ENCODE measurements at places on chromosomes 3 and 15. TPM values are rescaled to one million over a fixed set of nuclear protein-coding genes. Genes with fewer than 3 reads are reported as not detected.

ARPP21 gene
- total RNA-seq = 0.83 TPM

SLC6A1 gene
- total RNA-seq = 0.16 TPM

VIPR1 gene
- 2.6 TPM for total RNA-seq

RARB gene
- total RNA-seq = 8.3 TPM

RBMS3 gene
- total RNA-seq = 58.1 TPM

FEZF2 gene
- total RNA-seq = not detected

HIGD2B gene
- total RNA-seq = not detected

CACNA1D gene
- total RNA-seq = 4.8 TPM

C2CD4B gene
- total RNA-seq = not detected

CYP1A2 gene
- not detected for total RNA-seq

CP gene
- total RNA-seq = 5.5 TPM

HGD gene
- total RNA-seq = not detected

TF gene
- total RNA-seq = 5.8 TPM

TRANK1 gene
- 21.7 TPM for total RNA-seq

NLGN1 gene
- total RNA-seq = 33.5 TPM

DNA sequence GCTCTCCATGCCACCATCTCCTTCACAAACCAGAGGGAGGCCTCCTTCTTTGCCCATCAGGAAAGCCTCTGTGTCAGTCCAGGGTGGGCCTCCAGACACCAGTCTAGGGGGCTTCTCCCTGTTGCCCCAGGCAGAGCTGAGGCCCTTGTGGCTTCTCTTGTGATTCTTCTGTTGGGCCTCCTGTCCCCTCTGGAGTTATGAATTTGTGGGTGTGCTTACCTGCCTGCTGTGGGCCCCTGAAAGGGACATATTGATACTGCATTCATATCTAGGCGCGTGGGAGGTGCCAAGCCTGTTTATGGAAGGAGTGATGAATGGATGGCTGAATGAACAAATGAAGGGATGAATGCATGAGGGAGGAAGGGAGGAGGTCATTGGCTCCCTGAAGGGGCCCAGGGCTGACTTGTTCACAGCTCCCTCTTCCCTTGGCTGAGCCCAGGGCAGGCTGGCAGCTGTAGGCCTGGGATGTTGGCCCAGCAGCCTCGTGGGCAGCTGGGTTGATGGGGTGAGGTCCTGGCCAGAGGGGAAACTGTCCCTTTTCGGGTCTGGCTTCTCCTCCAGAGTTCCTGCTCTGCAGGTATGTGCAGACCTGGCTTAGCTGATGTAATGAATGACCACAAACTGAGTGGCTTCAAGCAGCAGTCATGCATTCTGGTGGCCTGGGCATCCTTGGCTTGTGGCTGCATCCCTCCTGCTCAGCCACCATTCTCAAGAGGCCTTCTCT lies 195.4 kb downstream of the GOLGA6L6 start:
- H3K27ac ChIP-seq = no peak overlapping the region
- DNase-seq = peak; percentile 65
- no peaks in the 10 kb centered on the region for H3K4me1 ChIP-seq
- H3K4me3 ChIP-seq = no peak overlapping the region

GRCh38 chr3:34178415-34178814 lies 380.0 kb downstream of the PDCD6IP start:
- H3K27me3 ChIP-seq = no peaks in the 10 kb centered on the region
- no peaks in the 10 kb centered on the region for H3K4me1 ChIP-seq

DNA sequence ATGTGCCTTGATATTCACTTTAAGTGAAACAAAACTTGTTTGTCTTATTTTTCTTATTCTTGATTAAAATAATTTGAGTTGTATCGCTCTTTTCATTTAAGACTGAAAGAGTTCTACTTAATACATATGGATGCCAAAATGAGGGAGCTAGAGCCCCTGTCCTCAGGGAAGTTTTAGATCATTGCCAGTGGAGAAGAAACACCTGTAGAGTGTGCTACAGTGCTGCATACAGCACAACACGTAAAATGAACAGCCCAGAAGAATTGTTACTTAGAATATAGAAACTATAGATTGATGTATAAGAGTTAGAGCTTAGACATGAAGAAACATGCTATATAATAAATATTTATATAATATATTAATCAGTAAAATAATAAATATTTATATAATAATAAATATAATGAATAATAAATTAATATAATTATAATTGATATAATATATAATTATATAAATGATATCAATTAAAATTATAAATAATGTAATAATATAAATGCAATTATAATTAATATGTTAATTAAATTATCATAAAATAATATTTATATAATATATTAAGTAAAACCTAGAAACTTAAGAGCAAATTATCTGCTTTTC lies 1234.7 kb downstream of the ROBO2 start:
- H3K4me3 ChIP-seq = no peak overlapping the region
- no peaks in the 10 kb centered on the region for H3K27me3 ChIP-seq
- no peak overlapping the region for H3K27ac ChIP-seq
- H3K36me3 ChIP-seq = no peaks in the 10 kb centered on the region
- H3K4me1 ChIP-seq = no peaks in the 10 kb centered on the region

DNA sequence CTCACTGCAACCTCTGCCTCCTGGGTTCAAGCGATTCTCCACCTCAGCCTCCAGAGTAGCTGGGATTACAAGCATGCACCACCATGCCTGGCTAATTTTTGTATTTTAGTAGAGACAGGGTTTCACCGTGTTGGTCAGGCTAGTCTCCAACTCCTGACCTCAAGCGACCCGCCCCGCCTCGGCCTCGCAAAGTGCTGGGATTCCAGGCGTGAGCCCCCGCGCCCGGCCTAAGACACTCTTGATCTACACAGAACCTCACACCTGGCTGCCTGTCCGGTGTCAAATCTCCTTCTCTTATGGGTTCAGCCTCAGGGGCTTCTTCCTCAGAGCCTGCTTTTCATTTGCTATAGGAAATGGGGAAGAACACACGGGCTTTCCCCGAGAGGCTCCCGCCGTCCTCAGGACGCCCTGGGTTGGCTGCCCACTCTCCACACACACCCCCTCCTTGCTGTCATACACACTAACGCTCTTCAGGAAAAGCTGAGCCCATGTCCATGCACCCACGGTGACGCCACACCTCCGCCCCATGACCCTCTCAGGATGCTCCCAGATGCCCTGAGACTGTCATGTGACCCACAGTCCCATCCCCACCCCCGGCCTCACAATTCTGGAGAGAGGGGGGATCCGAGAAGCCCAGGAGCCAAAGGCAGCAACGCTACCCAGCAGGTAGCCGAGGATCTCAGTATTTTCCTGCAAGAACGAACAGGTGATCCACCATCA lies 10.4 kb downstream of the TMEM44 start:
- no peaks in the 10 kb centered on the region for H3K36me3 ChIP-seq
- H3K4me1 ChIP-seq = peaks cover 6% of the 10 kb centered on the region
- no peaks in the 10 kb centered on the region for H3K27me3 ChIP-seq
- DNase-seq = no peak

DNA sequence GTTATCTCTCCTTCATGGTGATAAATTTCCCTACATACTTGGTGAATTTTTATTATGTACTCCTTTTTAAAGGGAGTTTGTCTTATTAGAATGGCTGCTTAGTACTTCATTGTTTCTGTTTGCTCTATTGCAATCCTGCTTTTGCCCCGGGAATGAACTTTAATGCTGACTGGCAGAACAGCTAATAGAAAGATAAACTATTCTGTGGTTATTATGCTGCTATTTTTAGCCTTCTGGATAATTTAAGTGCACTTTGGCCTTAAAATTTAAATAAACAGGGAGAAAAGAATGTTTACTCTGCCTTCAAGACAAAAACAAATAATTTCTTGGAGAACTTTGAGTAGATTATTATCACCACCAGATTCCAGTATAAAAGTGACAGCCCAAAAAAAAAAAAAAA lies 413.8 kb upstream of the CCDC54 start:
- H3K27me3 ChIP-seq = no peaks in the 10 kb centered on the region
- no peaks in the 10 kb centered on the region for H3K36me3 ChIP-seq
- H3K4me1 ChIP-seq = peaks cover 10% of the 10 kb centered on the region
- H3K27ac ChIP-seq = no peak overlapping the region

DNA sequence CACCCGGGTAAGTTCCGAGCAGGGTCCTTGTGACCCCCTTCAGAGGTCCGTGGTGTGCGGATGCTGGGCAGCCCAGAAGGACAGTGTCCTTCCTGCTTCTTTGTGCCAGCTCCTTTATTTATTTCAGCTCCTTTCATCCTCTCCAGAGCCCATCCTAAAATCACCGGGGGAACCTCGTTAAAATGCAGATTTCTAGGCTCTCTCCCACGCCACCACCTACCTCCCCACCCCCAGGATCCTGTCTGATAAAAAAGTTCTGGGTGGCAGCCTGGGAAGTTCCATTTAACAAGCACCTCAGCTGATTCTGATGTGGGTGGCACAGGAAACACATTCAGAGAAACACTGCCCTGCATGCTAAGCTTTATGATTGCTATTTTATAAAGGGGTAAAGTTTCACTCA lies 12.5 kb upstream of the IGF1R start:
- no peaks in the 10 kb centered on the region for H3K4me1 ChIP-seq
- no peaks in the 10 kb centered on the region for H3K27me3 ChIP-seq
- no peak overlapping the region for H3K27ac ChIP-seq
- no peak for DNase-seq
- H3K4me3 ChIP-seq = no peak overlapping the region
- H3K36me3 ChIP-seq = no peaks in the 10 kb centered on the region

GRCh38 chr3:94114666-94115065 lies 51.8 kb downstream of the NSUN3 start:
- H3K36me3 ChIP-seq = no peaks in the 10 kb centered on the region
- H3K4me3 ChIP-seq = no peak overlapping the region
- DNase-seq = no peak
- no peaks in the 10 kb centered on the region for H3K27me3 ChIP-seq

DNA sequence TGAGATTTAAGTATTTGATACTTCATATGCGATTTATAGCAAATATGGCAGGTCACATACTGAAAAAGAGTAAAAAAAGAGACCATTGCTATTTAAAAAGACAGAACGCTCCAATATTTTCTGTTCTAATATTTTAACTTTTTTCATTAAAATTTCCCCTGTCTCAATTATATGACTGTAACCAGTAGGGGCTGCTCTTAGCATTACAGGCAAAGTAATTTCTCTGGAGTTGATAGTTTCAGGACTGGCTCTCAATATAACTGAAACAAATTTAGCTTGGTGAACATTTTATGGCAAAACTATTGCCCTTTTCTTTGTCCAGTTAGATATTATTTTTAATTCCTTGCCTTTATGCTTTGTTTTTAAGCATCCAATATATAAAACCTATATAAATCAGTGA lies 286.3 kb upstream of the ROBO2 start:
- no peak overlapping the region for H3K27ac ChIP-seq
- no peaks in the 10 kb centered on the region for H3K27me3 ChIP-seq
- no peak overlapping the region for H3K4me3 ChIP-seq
- no peaks in the 10 kb centered on the region for H3K4me1 ChIP-seq

- no peak overlapping the region for H3K27ac ChIP-seq
- H3K4me1 ChIP-seq = no peaks in the 10 kb centered on the region
- no peak overlapping the region for H3K4me3 ChIP-seq
- no peak for DNase-seq
Measured at GRCh38 chr15:65576664-65577063, 34.3 kb downstream of the INTS14 start.

DNA sequence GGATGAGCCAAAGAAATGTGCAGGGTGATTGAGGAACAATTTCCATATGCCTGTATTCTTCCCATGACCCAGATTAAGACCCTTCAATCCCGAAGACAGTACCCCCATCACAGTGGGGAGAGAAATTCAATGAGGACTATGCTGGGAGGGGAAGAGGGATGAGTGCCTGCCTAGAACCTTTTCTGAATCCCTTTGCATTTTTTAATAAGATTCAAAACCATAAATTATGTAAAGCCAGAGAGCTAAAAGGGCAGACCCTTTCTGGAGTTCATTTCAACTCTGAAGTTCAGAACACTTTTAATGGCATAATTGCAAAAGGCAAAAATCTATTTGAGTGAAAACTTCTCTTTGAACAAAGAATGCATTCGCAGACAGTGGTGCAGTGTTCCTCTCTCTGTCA lies 529.5 kb downstream of the NTRK3 start:
- DNase-seq = no peak
- no peak overlapping the region for H3K27ac ChIP-seq
- no peak overlapping the region for H3K4me3 ChIP-seq
- no peaks in the 10 kb centered on the region for H3K4me1 ChIP-seq
- H3K36me3 ChIP-seq = no peaks in the 10 kb centered on the region

- no peak for DNase-seq
- no peaks in the 10 kb centered on the region for H3K4me1 ChIP-seq
- no peaks in the 10 kb centered on the region for H3K36me3 ChIP-seq
- no peak overlapping the region for H3K4me3 ChIP-seq
- no peak overlapping the region for H3K27ac ChIP-seq
- no peaks in the 10 kb centered on the region for H3K27me3 ChIP-seq
Measured at GRCh38 chr3:55194376-55194775, 266.5 kb upstream of the LRTM1 start.

- H3K36me3 ChIP-seq = peaks cover 13% of the 10 kb centered on the region
- peaks cover 14% of the 10 kb centered on the region for H3K4me1 ChIP-seq
- H3K4me3 ChIP-seq = no peak overlapping the region
- DNase-seq = no peak
Measured at GRCh38 chr3:123608263-123608937, 23.5 kb upstream of the HACD2 start.

DNA sequence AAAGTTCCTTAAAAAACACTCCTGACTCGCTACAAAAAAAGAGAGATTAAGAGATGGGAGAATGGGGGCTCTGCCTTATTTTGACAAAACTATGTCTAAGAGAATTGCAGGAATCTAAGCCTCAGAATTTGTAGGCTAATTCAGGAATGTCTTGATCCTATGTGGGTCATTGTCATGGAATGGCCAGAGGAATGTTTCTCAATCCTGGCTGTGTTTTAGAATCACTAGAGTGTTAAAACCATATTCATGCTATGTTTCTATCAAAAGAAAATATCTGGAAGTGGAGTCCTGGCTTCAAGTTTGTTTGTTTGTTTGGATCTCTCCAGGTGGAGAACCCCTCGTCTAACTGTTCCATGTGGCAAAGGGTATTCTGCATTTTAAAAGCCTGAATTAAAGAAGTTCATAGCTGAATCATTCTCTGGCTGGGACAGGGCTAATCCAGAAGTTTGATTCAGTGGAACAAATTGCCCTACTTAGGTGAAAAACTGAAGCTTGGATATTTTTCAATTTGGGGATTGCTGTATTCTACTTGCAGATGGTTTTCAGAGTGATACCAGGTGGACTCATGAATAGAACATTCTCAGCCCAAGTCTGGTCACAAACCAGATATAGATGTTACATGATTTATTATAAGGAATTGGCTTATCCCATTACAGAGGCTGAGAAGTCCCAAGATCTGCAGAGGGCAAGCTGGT lies 28.2 kb downstream of the GJD2 start:
- no peak for DNase-seq
- H3K4me3 ChIP-seq = no peak overlapping the region
- H3K27ac ChIP-seq = no peak overlapping the region
- H3K4me1 ChIP-seq = no peaks in the 10 kb centered on the region
- H3K36me3 ChIP-seq = no peaks in the 10 kb centered on the region
- H3K27me3 ChIP-seq = no peaks in the 10 kb centered on the region

- no peak overlapping the region for H3K4me3 ChIP-seq
- no peak for DNase-seq
- H3K27me3 ChIP-seq = no peaks in the 10 kb centered on the region
- no peaks in the 10 kb centered on the region for H3K36me3 ChIP-seq
- no peak overlapping the region for H3K27ac ChIP-seq
Measured at GRCh38 chr3:54283470-54283869, 161.1 kb downstream of the CACNA2D3 start.

- no peak overlapping the region for H3K27ac ChIP-seq
- H3K4me3 ChIP-seq = no peak overlapping the region
- no peaks in the 10 kb centered on the region for H3K4me1 ChIP-seq
- DNase-seq = no peak
- no peaks in the 10 kb centered on the region for H3K27me3 ChIP-seq
Measured at GRCh38 chr15:53414167-53414566, 345.3 kb downstream of the WDR72 start.

GRCh38 chr3:17640466-17640865 lies 102.0 kb downstream of the TBC1D5 start:
- H3K27me3 ChIP-seq = no peaks in the 10 kb centered on the region
- H3K36me3 ChIP-seq = no peaks in the 10 kb centered on the region
- H3K27ac ChIP-seq = no peak overlapping the region
- H3K4me3 ChIP-seq = no peak overlapping the region
- no peaks in the 10 kb centered on the region for H3K4me1 ChIP-seq
- no peak for DNase-seq
